Right kidney (tissue), 9 donors: ENCODE measurements at places on chromosomes 7 and 10.
A peak's percentile ranks its signal among the peaks of the same experiment; 100 is the strongest.

DNA sequence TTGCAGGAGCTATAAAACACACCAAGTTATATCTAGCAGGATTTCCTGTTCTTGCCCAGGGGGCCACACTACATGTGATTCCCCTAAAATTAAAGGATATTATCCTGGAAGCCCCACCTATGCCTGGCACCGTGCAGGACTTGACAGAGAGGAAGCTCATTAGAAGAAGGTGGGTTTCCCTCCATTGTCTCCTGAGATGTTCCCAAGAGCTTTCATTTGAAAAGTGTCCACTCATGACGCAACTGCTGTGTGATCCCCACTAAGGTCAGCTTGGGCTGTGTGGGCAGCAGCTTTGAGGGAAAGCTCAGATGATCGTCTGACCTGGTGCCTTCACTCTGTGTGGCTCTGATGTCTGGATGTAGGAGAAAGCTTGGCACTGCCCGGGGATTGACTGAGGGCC lies 53.5 kb downstream of the RAMP3 start:
- DNase-seq = no peak

GRCh38 chr7:30321882-30322192 lies 37.4 kb downstream of the ZNRF2 start:
- DNase-seq = no peak

GRCh38 chr10:122115874-122116273 lies 126.9 kb downstream of the TACC2 start:
- no peak for DNase-seq

DNA sequence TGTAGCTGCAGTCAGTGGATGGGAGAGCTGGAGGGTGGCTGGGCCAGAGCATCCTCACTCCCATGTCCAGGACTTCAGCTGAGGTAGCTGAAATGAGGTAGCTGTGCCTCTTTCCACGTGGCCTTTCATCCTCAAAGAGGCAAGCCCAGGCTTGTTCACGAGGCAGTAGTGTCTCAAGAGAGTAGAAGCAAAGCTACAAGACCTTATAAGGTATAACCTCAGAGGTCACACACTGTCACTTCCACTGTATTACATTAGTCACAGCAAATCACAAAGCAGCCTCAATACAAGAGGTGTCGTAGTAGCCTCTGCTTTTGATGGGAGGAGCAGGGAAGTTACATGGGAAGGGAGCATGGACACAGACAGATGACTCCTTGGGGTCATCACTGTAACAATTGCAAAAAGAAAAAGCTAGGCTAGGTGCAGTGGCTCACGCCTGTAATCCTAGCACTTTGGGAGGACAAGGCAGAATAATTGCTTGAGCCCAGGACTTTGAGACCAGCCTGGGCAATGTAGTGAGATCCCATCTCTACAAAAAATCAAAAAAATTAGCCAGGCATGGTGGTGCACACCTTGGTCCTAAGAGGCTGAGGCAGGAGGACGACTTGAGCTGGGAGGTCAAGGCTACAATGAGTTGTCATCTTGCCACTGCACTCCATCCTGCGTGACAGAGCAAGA lies 97.5 kb downstream of the SKIDA1 start:
- no peak for DNase-seq

DNA sequence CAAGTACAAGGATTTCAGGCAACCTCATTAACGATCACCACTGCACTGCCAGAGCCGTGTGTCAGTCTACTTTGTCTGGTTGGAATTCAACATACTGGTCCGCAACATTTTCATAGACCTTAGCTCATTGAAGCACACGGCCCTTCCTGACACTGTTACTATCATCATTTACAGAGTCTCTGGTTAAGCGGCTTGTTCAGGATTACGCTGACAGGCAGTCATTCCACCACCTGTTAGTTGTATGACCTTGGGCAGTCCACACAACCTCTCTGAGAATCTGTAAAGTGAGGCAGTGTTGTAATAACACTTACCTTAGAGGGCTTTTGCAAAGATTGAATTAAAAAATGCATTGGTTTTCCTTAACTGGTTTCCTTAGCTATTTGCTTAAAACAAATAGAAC lies 112.6 kb downstream of the AOAH start:
- DNase-seq = no peak

GRCh38 chr10:117175215-117175900 lies 21.9 kb upstream of the KCNK18 start:
- DNase-seq = peak; percentile 78

- no peak for DNase-seq
These were observed 956.6 kb downstream of the GATA3 start for GRCh38 chr10:9010931-9011670.

DNA sequence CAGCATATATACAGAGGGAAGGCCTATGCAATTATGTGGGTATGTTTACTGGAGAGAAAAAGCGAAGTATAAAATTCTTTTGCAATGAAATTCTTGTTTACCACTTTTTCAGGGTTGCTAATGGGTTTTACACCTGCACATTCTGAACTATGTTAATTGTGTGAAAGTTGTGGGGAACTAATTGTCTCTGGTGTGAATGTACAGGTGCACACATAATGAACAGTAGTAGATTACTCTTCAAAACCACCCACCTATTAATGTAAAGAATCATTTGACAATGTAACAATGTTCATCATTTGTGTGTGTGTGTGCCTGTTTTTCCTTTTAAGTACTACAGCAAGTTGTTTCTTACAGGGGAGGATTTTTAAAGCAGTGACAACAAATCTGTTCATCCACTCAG lies 80.0 kb upstream of the FEZF1 start:
- no peak for DNase-seq

DNA sequence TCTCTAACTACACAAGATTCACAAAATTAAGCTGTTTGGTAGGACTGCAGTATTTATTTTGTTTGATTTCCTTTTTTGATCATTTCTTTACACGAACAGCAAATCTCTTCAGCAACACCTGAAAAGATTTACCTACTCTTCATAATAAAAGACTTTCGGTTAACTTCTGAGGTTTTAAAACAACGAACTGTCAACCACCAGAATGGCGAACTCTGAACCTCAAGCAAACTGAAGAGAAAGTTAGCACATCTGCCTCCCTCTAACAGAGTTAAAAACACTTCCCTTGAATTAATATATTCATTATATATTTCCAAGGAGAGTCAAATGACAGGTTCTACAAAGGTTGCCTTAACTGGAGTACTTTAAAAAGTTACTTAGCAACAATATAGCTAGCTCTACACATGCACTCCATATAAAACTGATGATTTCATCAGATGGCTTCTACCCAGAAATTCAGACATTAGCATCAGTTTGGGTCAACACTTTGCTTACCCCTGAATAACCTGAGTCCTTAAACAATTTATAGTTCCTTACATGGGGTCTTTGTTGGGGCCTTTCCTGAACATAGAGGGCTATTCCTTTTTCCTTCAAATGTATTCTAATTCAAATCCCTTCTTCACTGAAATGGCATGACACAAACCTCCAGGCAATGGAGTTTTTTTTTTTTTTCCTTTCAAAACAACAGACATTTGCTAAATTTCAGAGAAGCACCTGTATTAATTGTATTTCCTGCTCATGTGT lies 118.3 kb downstream of the SEM1 start:
- DNase-seq = no peak

DNA sequence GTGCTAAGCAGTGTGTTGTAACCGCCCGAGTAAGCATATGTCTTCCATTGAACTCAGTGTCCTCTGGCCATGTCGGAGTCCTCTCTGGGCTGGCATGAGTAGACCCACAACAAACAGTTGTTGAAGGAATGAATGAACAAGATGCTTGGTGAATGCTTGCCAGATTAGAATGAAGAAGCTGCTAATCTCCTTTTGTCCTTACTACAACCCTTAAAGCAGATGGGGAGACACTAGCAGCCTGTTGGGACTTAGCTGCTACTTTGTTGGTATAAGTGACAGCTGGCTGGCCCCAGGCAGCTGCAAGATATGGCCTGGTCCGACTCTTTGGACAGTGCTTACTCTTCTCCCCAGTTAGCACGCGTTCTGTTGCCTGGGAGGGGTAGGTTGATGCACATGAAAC lies 370.1 kb downstream of the RPS24 start:
- no peak for DNase-seq

- no peak for DNase-seq
These were observed 6.8 kb downstream of the NAMPT start for GRCh38 chr7:106277976-106278375.

- DNase-seq = no peak
These were observed 36.3 kb downstream of the SMNDC1 start for GRCh38 chr10:110268442-110268841.

DNA sequence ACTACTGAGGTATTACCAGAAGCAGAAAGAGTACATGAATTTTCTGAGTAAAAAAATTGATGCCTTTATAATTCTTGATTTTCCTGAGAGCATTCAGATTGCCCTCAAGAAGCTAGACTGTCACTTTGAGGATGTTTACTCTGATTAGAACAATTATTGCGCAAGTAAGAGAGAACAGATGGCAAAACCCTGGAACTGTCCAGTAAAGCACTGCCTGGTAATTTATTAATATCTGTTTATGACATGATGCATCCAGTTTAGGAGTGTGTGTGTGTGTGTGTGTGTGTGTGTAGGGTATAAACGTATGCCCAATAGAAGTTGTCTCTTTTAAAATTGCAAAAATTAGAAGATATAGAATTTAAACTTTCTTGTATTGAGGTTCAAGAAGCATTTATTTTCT lies 379.7 kb downstream of the PHTF2 start:
- DNase-seq = no peak

DNA sequence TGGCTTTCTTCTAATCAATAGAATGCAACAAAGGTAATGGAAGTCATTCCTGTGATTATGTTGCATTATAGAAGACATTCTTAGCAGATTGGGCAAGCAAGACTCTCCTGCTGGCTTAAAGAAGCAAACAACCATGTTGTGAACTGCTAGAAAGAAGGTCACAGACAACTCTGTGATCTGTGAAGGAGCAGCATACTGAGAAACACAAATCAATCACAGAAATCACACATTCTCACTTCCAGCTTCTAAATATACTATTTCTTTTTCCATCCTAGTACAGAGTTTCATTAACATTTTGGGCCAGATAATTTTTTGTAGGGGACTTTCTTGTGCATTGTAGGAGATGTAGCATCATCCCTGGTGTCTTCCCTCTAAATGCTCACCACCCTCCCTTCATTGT lies 28.0 kb upstream of the PALS2 start:
- no peak for DNase-seq

- no peak for DNase-seq
These were observed 307.7 kb upstream of the NFE2L3 start for GRCh38 chr7:25844102-25844870.

GRCh38 chr10:62424026-62424425 lies 49.9 kb downstream of the ZNF365 start:
- no peak for DNase-seq

- DNase-seq = no peak
These were observed 95.2 kb downstream of the CLEC2L start for GRCh38 chr7:139618482-139619366.

DNA sequence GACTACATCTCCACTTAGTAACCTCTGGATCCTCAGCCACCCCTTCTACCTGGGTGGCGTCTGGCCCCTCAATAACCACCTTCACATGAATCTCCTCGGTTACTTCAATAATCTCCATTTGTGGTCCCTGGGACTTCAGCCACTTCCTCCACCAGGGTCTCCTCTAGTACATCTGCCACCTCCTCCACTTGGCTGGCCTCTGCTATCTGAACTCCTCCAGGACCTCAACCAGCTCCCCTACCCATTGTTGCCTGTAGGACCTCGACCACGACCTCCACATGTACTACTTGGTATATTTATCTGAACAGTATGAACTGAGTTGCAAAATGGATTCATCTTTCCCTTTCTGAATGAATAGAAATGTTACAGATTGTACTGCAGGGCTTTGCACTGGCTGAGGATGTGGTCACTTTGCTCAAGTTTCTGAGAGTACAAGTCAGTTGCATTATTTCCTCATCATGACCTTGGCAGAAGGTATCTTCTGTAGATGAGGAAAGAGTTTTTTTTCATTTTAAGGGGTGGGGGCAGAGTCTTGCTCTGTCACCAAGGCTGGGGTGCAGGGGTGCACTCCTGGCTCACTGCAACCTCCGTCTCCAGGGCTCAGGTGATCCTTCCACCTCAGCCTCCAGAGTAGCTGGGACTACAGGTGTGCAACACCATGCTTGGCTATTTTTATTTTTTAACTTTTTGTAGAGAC lies 36.0 kb downstream of the MAT1A start:
- no peak for DNase-seq

DNA sequence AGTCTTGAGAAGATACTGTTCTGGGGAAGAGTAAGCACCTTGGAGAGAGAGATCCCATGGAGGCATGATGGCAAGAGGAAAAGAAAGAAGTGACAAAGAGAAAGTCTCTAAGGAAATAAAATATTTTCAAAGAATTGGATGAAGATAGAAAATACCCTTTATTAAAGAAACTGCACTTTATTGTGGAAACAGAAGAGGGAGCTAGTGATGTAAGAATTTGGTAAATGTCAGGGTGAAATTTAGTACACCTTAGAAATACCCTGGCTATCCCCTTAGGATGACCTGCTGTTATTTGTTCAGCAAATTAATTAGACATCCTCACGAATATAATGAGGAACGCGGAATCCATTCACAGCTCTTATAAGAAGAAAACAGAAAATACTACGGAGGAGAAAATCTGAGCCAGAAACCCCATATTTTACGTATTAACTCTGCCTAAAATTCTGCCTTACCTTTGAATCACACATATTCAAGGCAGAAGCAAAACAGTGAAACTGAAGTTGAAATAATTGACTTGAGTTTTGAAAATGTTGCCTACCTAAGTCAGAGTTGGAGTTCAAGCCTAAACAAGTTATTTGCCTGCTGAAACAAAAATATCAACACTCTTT lies 90.7 kb downstream of the TFPI2 start:
- DNase-seq = no peak

DNA sequence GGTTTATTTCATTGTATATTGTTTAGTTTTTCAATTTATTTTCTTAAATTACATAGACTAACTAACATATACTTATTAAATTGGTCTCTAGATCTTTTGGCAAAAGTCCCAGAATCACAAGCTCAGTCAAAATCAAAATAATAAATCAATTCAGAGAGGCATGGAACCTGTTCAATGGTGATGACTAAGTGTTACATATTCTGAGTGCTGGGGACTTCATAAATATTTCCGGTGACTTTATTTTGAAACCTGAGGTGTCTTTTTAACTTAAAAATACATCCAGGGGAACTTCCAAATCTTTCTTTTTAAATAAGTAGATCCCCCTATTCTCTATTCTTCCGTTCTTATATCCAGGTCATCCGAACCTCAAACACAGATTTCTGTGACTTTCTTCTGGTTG lies 89.6 kb upstream of the ZNF804B start:
- no peak for DNase-seq

DNA sequence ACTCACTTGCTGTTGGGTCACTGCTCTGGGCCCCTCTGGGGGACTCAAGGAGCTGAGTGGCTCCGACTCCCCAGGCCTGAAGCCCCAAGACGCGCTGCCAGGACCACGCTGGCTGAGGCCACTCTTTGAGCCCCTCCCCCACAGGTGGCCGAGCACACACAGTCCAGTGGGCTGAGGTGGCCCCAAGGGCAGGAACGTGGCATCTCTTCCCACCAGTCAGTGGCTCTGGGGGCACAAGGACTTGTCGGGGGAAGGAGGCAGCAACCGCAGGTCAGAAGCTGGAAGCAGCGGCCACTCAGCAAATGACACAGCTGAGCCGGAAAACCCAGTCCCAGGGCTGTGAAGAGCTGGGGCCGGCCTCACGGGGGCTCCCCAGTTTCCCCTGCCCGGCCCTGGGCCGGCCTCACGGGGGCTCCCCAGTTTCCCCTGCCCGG lies 24.1 kb downstream of the GRIFIN start:
- no peak for DNase-seq

GRCh38 chr10:43036481-43037428 lies 40.1 kb upstream of the RET start:
- no peak for DNase-seq
